ENCODE measurements at places on chromosomes 4 and X. TPM values are rescaled to one million over a fixed set of nuclear protein-coding genes. Genes with fewer than 3 reads are reported as not detected.

- DNase-seq, result no peak
Measured at GRCh38 chrX:38890963-38891362, 89.7 kb downstream of the MID1IP1 start.

Gene PPBP
- total RNA-seq, result 0.67 TPM

Gene IL15
- total RNA-seq, result 3.2 TPM

DNA sequence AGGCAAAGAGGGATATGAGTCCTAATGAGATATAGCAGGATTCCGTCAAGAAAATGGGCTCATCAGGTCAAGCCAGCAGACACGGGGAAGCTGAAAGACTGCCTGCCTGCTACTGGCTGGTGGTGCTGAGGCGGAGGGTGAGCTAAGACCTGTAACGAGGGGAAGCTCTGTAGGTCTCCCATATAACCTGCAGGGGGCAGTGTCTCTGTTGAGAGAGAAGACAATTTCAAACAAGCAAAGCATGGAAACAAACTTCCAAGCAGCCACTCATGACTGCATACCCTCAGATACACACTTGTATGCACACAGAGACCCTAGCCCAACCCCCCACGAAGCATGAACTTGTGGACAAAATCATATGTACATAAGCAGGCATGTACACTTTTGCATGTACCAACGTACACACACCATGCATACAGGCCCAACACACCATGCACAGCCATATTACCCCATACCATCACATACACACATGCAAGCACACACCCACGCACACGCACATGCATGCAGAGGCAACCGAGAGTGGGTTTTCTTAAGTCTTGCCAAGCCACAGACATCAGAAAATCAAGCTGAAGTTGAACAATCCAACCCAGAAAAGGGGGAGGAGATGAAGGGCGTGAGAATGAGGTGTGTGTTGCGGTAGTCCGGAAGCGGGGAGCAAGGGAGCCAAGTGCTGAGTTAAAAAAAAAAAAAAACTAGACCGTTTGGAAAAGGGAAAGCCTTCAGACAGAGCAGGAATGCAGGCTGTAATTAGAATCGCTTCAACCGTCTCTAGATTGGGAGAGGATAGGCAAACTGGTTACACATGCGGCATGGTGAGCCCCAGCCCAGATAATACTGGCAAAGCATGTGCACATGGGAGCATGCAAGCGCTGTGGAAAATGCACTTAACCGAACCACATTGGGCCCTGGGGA is 71.0 kb downstream of the PJA1 start:
- DNase-seq, result peak; percentile 26

Gene CT45A3
- total RNA-seq, result not detected

DNA sequence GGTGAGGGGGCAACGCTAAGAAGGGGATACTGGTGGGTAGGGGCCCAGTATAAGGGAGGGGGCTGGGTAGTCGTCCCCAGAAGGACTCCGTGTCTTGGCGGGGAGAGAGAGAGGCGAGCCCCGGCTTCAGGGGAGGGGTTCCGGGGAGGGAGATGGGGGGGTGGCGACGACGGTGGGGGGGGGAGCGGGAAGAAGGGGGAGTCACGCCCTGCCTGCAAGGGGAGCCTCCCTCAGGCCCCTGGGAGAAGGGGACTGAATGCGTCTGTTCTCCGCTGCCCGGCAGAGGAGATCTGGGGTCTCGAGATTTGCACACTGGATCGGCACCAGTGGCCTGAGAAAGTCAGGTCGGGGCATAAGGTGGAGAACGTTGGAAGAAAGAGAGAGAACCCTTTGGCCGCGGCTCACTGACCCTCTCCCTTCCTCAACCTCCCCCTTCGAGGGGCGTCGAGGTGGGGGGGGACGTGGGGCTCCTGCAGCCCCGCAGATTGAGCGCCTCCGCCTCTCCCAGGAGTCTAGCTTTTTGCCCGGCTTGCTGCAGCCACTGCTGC is 609 bp upstream of the BCORL1 start:
- no peak for DNase-seq

Gene HS6ST2
- 0.67 TPM for total RNA-seq

DNA sequence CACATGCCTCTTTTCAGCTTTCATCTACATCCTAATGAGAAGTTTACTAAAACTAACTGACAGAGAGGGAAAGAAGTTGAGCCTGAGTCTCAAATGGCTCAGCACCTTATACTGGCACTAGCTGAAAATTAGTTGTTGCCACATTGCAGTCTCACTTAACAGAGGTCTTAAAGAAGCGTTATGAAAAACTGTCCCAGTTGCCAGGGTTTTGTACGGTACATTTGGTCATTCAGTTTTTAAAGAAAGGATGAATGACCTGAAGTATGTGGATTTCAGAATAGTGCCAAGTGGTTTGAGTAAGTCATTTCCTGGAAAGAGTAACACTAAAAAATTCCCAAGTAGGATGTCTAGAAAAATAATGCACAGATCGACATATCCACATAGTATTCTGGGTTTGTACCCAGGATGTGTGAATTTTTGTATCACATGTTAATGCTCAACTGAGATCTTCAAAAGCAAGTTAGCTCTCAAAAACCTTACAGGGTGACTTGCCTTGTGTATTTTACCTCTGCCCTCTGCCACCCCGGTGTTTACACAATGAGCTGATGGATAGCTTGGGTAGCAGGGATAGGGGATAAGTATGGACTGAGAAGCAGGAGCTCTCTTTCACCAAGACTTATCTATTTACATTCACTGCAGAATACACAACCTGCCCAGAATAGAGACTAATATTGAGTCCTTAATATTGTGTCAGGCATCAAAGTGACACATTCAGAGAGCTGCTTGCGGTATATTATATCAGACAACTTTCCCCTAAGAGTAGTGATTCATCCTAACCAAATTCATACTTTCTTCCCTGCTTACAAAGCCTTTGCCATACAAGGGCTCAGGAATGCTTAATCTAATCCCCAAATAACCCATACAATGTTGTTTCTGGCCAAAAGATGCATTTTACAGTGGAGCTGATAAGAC is 1075.7 kb upstream of the PABPC4L start:
- no peak for DNase-seq

- no peak for DNase-seq
Measured at GRCh38 chr4:176593943-176594342, 198.8 kb downstream of the VEGFC start.

- DNase-seq, result peak; percentile 90
Measured at GRCh38 chr4:153114771-153115321, 89.4 kb upstream of the TRIM2 start.

DNA sequence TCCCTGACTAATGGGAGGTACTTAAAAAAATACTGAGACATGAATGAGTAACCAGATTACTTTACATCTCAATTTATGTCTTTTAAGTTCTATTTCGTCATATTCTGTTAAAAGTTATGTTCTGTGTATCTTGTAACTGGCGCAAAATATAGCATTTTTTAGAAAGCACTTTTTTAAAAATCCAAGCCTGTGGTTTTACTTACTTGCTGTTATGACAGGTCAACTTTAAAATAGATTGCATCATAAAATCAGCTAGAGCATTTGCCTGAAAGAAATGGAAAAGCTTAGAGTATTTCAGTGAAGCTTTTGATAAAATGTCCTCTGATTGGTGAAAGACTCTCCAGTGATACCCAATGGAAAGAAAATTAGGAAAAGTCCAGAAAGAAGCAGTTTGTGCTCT is 1892.3 kb upstream of the TENM3 start:
- DNase-seq, result no peak

Gene SLC9A6
- total RNA-seq, result 10.9 TPM

GRCh38 chrX:22748093-22748999 is 251.4 kb upstream of the DDX53 start:
- DNase-seq, result peak; percentile 25

DNA sequence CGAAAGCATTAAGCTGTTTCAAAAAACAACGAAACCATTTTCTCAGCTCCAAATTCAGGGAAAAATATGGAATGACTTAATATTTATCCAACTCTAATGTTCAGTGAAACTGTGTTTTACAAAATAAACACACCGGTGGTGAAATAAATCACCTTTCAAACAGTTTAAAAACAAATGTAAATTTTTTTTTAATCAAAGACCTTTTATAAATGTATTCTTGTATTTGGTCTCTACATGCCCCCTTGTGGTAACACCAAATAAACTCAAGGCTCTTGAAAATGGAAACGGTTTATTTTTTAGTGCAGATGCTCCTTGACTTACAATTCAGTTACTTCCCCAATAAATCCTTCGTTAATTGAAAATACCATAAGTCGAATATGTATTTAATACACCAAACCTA is 45.8 kb upstream of the ITM2A start:
- DNase-seq, result peak; percentile 7

DNA sequence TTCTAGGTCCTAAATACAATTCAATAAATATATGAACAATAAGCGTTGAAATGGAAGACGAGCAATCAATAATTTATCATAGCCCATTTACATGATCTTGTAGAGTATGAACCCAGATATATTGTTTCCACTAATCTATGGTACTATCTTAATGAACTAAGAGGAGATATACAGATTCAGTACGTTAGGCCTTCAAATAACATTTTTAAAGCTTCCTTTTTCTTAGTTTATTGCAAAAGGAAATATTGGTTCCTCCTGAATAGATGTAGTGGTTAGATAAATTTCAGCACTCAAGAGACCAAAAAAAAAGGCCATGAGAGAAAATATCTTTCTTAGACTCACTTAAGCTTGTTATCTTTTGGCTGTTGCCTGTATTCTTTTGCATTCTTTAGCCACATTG is 147.5 kb upstream of the PITX2 start:
- no peak for DNase-seq

DNA sequence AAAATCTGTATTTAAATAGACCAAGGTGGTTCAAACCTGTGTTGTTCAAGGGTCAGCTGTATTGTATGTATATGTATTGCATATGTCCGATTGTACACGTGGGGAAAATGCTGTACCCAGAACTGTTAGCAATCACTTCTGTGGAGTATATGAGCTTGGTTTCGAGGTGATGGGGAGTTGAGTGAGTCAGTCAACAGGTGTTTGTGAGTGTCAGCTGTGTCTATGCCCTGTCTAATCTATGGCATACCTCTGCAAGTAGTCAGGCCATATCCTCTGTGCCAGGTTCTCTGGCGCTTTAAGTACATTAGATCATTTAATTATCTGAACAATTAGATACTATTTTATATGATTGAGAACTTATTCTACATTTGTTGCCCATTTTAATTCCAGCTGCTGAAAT is 7.4 kb downstream of the ZRSR2 start:
- DNase-seq, result peak; percentile 50

DNA sequence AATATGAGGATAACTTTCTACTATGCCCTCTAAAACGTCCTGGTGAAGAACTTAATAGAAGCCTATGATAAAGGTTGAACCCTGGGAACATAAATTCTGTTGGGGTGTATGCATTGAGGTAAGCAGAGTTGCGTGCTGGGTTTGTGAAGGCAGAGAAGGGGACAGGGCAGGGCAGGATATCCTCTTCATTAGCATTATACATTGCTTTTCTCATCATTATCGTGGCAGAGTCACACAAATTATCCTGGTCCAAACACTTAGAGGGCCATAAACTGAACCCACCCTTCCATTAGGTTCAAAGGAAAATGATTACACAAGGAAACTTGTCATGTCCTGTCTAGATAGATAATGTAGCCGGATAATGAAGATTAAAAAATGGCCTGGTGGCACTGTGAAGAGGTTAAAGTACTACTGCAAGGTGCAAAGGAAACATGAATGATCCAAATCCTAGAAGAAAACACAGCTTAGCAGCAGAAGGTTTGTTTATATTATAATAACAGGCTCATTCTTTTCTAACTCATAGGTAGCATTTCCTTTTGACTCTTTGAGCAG is 189.1 kb downstream of the SPCS3 start:
- no peak for DNase-seq

DNA sequence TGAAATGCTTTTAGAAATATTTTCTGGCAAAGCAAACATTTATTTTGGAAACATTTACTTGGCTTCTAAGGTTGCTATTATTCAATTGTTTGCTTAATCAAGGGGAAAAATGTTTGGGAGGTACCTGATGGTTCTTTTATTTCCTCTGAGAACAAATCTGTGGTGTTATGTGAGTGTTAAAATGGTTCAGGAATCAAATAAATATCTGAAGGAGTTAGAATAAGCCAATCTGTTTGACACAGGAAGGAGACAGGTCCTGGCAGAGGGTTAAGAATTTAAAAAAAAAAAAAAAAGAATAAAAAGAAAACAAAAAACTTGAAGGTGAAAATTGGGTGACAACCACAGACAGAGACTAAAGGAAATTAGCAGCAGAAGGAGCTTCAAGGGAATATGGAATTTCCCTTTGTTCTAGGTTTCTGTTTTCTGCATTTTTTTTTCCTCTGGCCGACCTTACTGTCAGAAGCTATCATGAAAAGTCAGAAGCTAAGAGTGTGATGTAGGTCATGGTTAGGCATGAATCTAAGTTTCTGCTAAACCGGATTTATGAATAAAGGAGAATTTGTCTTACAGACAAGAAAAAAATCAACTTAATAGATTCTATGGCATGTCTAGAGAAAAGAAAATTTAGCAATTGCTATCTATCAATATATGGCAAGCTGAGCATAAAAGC is 78.6 kb upstream of the PNPLA4 start:
- no peak for DNase-seq

DNA sequence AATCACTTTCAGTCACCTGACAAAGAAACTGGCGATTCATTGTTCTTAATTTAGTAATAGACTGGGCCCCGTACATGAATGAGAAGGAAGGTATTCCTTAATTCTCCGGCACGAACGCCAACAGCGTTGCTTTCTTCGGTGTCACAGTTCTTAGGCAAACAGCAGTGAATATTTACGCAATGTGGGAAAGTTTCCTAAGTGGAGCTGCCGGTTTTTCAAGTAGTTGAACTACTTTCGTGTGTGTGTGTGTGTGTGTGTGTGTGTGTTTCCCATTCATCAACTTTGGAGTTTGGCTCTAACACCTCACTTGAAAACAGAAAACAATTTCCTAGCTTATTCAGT is 651 bp downstream of the NXT2 start:
- DNase-seq, result peak; percentile 84

DNA sequence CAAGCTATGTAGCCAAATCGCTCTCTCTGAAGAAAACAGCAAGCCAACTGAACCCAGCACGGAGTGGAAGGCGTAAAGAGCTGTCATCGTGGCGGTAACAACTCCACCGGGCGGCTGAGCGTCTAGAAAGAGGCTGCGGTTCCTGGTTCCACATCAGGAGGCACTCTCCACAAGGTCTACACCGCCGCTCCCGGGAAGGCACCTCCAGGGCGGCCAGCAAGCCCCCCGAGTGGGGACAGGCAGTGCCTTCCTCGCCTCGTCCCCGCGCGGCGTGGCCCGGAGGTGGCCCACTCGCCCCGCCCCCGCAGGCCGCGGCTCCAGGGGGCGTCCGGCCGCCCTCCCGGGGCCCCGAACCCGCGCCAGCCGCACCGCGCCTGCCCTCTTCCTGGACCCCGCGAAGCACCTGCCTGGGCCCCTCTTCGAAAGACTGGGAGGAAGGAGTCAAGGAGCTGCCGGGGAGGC is 755 bp downstream of the KLHL8 start:
- no peak for DNase-seq

DNA sequence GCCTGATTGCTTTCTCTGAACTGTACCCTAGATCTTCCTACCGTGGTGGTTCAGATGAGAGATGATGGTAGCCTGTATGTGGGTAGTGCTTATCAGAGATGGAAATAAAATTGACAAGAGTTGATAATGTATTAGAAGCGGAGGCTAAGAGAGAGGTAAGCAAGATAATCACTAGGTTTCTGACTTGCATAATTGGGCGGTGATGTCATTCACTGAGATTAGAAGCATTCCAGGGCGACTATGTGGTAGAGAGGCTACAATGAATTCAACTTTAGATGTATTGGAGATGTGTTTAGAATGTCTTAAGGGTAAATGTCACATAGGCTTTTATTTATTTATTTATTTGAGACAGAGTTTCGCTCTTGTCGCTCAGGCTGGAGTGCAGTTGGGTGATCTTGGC is 415 bp upstream of the TENM3 start:
- DNase-seq, result peak; percentile 37

Gene USP17L26
- not detected for total RNA-seq

- DNase-seq, result no peak
Measured at GRCh38 chr4:41199788-41200187, 14.6 kb downstream of the APBB2 start.

Measured in mammary epithelial cell (primary cell).